Activated CD4-positive, alpha-beta T cell treated with anti-CD3 and anti-CD28 coated beads for 36 hours (primary cell): ENCODE measurements at places on chromosomes 2 and 18. TPM values are rescaled to one million over a fixed set of nuclear protein-coding genes. Genes with fewer than 3 reads are reported as not detected.

GCG gene
- not detected for total RNA-seq

C18orf54 gene
- total RNA-seq = 8.5 TPM

SCN7A gene
- total RNA-seq = not detected

ASIC4 gene
- total RNA-seq = not detected

CFAP221 gene
- not detected for total RNA-seq

NDUFAF7 gene
- total RNA-seq = 20.8 TPM

DCC gene
- not detected for total RNA-seq

MOB1A gene
- 96.6 TPM for total RNA-seq

MBD2 gene
- 143 TPM for total RNA-seq

DES gene
- total RNA-seq = not detected

WDR7 gene
- total RNA-seq = 21.5 TPM

- no peak for DNase-seq
Measured at GRCh38 chr2:61220768-61221167, 58.8 kb downstream of the C2orf74 start.

DNA sequence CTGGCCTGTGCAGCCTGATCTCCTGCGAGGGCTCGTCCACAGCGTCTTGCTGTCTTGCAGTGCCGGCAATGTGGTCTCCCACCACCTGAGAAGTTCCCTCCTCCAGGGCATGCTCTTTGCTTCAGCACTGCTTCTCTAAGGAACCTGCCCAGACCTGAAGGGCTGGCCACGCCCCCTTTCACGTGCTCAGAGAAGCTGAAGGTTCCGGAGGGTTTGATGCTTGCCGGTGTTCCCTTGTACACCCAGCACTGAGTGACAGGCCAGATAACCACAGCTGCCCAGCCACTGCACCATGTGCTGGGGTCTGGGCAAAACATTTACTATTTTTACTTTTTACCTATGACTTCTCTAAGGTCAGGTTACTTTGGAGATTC is 1.7 kb upstream of the POLR2D start:
- DNase-seq = peak; percentile 76

DNA sequence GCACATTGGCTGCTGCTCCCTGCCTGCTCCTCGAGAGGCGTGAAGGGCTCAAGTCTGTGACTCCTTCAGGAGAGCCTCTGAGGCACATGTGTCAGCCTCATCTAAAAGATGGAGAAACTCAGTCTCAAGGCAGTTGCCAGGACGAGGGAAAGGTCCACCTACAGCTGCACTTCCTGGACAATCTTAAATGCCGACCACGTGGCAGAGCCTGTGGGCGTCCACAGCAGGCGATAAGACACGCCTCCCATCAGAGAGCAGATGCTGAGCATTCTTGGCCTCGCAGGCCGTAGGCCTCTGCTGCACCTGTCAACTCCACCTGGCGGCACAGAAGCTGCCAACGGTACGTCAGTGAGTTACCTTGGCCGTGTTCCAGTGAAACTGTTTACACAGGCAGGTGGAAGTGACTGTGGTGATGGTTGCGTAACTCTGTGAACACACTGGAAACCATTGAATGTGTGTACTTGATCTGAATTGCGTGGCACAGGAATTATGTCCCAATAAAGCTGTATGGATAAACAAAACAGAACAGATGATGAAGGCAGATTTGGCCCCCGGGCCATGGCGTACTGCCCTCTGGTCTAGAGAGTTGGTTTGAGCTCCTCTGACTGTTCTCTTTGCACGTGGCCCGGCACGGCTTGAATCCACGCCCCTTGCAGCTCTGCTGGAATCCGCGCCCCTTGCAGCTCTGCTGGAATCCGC is 114.5 kb downstream of the RNF144A start:
- peak; percentile 48 for DNase-seq

DNA sequence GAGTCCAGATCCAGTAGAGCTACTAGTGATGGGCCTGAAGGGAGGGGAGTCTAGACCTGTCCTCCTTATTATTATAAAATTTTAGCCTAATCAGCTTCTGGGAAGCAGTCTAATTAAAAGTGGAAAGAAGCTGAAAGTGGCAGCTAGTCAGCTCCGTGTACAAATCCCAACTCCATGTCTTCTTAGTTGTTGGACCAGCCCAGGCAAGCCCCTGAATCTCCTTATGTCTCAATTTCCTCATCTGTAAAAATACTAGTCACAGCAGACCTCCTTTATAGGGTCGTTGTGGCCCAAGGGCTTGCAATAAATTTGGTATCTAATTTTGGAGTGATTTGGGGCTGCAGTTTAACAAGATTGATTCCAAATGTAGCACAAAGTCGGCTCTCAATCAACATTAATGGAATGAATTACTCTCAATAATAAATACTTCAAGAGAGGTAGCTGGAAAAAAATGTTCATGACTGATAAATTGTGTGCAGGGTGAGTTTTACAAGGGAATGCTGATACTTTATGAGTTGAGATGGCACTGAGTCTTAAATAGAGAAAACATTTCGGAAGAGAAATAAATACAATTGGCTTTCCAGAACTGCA is 118.3 kb upstream of the NDUFV2 start:
- DNase-seq = no peak

DNA sequence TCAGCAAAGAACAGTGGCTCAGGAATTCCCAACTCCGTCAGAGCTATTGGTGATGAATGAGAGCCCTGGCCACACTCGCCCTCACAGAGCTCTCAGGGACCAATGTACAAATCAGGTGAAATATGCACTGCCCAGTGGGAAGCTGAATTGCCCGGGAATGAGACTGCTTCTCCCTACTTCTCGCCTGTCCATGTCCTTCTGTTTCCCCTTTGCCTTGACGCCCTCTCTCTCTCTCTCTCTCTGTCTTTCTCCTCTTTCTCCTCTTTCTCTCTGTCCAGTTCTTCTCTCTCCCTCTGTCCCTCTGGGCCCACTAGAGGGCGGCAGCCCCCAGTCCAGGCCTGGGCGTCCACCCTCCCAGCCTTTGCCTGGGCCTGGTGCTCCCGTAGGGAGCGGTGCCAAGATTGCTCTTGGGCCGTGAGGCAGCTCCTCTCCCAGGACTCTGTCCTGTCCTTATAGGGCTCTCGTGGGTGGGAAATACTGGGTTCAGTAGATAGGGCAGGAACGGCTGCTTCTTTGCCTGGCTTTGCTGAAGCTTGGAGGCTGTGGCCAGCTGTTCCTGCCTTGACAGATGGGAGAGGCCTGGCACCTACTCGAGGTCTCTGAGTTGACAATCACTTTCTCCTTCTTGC is 28.4 kb upstream of the PUM2 start:
- peak; percentile 16 for DNase-seq

DNA sequence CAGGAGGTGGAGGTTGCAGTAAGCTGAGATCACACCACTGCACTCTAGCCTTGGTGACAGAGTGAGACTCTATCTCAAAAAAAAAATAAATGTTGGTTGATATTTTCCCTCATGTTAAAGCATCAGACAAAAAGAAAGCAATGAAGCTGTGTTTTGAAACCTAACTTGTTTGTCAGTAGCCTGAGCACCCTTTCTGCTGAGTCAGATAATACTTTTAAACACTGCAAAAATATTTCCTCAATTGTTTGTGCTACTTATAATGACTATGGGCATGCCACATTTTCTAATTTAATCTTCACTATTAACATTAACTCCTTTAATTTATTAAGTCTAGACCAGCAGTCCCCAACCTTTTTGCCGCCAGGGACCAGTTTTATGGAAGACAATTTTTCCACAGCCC is 236.3 kb upstream of the AGAP1 start:
- no peak for DNase-seq

DNA sequence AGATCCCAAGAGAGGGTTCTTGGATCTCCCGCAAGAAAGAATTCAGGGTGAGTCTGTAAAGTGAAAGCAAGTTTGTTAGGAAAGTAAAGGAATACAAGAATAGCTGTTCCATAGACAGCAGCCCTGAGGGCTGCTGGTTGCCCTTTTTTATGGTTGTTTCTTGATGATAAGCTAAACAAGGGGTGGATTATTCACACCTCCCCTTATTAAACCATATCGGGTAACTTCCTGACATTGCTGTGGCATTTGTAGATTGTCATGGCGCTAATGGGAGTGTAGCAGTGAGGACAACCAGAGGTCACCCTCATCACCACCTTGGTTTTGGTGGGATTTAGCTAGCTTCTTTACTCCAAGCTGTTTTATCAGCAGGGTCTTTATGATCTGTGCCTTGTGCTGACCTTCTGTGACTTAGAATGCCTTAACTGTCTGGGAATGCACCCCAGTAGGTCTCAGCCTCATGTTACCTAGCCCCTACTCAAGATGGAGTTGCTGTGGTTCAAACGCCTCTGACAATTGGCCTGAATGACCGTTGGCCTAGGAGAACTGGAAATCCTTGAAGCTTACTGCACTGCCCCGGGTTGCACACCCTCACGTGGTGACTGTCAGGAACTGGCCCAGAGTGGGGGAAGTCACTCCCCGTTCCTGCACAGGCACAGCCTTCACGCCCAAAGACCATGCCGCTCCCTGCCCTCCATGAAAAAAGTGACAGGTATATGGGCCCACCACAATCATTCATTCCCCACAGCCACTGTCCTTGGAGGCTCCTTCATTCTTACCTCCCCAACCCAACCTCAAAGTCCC is 136.9 kb downstream of the SEPTIN10 start:
- DNase-seq = no peak

- no peak for DNase-seq
Measured at GRCh38 chr2:9844576-9844975, 1.3 kb downstream of the TAF1B start.

DNA sequence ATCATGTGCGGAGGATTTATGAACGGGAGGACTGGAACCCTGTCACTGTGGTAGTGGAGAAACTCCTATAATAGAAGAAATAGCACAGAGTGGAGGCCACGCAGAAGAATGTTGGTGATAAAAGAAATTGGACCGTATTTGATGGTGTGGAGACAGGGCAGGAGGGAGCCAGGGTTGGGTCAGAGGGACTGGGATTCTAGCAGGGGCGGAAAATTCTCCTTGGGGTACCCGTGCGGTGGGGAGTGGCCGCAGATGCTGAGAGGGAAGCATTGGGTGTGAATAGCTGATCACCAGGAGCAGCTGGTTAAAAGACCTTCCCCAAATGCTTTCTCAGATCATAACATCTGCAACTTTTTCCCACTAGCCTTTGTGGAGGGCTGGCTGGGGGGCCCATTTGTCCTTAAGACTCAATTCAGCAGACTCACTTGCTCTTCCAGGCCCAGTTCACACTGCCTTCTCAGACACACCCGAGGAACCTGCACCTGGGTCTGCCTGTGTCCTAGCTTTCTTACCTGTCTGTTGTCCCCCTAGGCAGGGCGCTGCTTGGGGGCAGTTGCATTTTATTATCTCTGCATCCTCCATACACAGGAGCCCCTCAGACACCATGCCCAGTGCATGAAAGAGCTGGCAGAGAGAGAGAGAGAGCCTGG is 7.1 kb downstream of the SH3BP4 start:
- no peak for DNase-seq

GRCh38 chr18:26460449-26461091 is 87.8 kb downstream of the KCTD1 start:
- no peak for DNase-seq

GRCh38 chr2:145744541-145745386 is 1224.8 kb upstream of the ZEB2 start:
- no peak for DNase-seq

GRCh38 chr18:59820663-59821062 is 79.1 kb upstream of the PMAIP1 start:
- DNase-seq = no peak

GRCh38 chr2:128791985-128792320 is 473.3 kb upstream of the HS6ST1 start:
- no peak for DNase-seq

DNA sequence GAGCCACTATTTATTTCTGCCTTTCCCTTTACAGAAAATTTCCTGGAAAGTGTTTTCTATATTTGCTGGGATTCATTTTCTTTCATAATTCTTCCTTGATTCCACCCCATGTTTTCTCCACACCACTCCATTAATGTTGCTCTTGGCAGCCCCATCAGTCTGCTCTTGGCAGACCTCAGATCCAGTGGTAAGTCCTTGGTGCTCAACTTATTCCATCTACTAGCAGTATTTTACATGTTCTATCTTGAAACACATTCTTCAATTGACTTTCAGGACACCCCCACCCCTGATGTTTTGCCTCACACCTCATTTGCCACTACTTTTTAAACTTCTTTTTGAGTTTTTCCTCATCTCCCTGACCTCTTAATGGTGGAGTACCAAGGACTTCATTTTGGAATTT is 65.0 kb downstream of the HNMT start:
- DNase-seq = no peak

DNA sequence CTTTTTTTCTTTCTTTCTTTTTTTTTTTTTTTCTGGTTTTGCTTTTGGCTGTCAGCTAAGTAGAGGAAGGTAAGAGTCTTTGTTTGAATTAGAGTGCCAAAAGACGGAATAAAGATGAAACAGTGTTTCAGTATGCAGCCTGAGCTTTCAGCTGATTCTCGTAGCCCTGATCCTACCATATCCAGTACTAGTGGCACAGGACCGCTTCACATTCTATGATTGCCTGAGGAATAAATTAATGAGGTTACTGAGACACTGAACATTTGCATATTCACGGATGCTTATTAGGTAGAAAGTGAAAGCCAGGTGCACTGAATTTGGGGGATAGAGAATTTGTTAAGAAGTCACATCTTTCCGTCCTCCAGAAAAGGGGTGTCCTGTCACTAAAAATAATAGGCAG is 421.5 kb upstream of the POU3F3 start:
- no peak for DNase-seq

- DNase-seq = no peak
Measured at GRCh38 chr2:70212298-70212932, 21.6 kb upstream of the C2orf42 start.

GRCh38 chr2:128298846-128299507 is 19.7 kb downstream of the HS6ST1 start:
- DNase-seq = no peak
